Left renal pelvis (tissue), 4 donors: ENCODE measurements at places on chromosomes 12 and 14.

DNA sequence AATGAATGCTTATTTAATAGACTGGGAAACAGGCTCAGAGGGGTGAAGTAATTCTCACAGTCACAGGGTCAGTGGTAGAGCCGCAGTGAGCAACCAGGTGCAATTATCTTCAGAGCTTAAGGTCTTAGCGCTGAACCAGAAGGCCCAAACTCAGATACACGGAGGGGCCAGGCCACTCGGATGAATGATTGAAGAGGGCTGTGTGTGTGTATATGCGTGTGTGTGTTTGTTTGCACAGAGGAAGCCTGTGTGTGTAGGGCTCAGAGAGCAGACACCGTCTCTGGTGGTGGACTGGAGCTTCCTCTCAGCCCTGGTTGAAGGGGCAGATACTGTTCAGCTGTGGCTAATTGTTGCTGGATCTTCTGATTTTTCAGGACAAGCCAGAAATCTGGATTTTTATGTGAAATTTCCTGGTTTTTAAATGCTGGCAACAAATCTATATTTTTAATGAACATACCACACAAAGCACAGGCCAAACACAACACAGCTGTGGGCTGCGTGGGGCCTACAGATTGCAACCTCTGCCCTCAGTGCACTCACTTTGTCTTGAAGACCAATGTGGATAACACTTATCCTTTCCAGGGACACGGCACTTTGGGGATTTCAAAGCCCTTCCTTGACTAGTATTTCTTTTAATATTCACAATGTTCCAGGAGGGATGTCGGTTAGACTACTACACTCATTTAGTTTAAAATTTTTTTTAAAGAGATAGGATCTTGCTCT lies 94.5 kb upstream of the NRXN3 start:
- DNase-seq = no peak

GRCh38 chr14:22814941-22815713 lies at the start of gene SLC7A7:
TSS of gene SLC7A7 (minus strand) at chr14:22815435. CDS start at chr14:22813398, 2,037 bp downstream.
- no peak for DNase-seq

GRCh38 chr12:124098101-124098757 lies 125.2 kb downstream of the ZNF664 start:
- no peak for DNase-seq

- no peak for DNase-seq
Measured at GRCh38 chr14:26621807-26622560, 24.2 kb upstream of the NOVA1 start.

DNA sequence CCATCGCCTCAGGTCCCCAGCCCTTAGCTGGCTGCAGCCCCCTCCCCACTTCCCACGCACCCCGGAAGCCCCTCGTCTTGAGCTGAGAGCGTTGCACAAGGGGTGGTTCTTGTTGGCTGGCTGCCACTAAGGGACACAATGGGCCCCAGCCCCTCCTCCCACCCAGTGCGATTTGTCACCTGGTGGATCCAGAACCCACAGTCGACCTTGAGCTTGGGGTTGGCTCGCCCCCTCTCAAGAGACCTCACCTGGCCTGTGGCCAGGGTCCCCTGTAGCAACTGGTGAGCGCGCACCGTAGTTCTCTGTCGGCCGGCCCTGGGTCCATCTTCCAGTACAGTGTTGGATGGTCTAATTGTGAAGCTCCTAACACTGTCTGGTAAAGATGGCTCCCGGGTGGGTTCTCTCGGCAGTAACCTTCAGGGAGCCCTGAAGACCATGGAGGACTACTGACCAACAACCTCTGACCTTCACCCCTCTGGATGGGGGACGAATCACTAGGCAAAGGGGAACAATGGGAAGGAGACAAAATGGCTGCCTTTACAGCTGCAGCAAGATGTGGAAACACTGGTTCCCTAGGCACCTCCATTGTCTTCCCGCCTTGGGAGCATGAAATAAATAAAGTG lies 6.6 kb downstream of the PHB2 start:
- DNase-seq = no peak

- DNase-seq = no peak
Measured at GRCh38 chr12:27297566-27297965, 35.1 kb upstream of the BMAL2 start.

- DNase-seq = no peak
Measured at GRCh38 chr14:102138535-102138934, 1.2 kb upstream of the WDR20 start.

GRCh38 chr14:58060077-58060476 lies 91.9 kb downstream of the ARMH4 start:
- DNase-seq = no peak

DNA sequence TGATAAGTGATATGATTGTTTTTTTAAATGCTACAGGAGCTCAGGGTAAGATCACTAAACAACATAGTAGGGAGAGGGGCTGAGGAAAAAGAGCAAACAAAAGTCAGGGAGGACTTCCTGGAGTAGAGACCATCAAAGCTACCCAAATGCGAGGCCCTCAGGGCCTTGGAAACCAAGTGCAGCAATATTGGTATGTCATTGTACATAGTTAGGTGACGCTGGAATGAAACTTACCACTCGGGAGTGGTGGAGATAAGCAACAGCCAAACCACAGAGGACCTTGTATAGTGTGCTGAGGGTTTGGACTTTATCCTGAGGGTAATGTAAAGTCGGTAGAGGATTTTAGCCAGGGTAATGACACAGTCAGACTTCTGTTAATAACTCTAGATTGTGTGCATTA lies 13.8 kb downstream of the KITLG start:
- no peak for DNase-seq

DNA sequence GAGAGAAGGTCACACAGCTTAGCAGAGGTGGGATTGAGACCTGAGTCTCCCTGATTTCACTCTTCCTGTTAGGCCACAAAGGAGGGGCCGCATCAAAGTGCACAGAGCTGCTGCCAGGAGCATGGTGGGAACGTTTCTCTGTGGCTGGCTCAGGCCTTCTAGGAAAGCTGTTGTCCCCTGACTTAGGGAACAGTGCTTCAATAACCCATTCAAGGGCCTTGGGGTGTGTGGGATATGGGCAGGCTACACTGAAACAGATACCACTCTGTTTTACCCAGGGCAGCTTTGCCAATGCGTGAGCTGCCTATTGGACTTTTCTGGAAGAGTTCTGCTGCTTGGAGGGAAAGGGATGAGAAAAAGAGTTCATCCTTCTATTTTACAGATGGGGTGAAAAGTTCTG lies 110.0 kb downstream of the ADCK1 start:
- DNase-seq = no peak

- DNase-seq = no peak
Measured at GRCh38 chr12:45189766-45190403, 26.0 kb upstream of the ANO6 start.

GRCh38 chr12:113818833-113819232 lies 147.3 kb downstream of the RBM19 start:
- DNase-seq = no peak

DNA sequence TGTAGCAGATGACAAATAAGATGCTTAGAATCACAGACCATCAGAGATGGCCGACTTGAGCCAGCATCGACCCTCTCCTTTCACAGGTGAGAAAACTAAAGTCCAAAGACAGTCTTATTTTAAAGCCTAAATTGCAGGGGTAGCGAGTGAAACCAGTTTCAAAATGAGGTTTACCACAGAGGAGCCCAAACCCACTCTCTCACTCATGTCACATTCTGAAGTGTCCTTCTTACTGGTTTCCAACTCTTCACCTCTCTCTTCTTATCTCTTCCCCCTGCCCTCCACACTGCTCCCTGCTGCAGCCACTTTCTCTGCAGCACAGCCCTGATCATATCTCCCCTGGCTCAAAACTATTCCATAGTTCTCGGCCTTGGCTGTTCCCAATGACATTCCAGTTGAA lies 57.0 kb upstream of the NID2 start:
- DNase-seq = no peak

DNA sequence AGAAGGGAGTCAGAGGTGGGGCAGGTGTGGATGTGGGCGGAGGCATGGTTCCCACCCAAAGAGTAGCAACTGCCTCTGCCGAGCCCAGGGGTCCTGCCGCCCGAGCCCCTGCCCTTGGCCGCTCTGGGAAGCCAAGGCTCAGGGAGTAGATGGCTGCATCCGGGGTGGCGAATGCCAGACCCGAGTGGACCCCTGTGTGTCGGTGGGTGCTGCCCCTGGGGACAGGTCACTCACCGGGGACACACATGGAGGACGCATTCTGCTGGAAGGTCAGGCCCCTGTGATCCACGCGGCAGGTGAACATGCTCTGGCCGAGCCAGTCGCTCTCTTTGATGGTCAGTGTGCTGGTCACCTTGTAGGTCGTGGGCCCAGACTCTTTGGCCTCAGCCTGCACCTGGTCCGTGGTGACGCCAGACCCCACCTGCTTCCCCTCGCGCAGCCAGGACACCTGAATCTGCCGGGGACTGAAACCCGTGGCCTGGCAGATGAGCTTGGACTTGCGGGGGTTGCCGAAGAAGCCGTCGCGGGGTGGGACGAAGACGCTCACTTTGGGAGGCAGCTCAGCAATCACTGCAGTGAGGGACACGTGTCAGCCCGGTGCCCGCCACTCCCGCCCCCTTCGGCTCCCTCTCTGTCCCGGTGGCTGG lies 329.0 kb downstream of the TMEM121 start:
- no peak for DNase-seq

DNA sequence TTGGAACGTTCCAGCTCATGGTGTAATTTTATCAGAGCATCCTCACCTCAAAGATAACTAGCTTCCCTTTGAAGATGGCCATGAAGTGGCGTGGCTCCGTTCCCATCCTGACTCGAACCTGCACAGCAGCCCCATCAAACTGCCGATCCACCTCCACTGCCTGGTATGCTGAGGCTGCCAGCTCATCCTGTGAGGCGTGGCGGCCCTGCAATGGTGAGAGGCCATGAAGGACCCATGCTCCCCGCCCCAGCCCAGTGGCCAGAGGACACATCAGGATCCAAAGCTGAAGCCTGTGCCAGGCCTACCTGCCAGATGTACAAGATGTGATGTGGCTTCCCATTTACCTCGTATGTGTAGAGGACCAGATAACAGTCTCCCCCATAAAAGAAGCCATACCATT lies 11.2 kb downstream of the AVIL start:
- DNase-seq = no peak

DNA sequence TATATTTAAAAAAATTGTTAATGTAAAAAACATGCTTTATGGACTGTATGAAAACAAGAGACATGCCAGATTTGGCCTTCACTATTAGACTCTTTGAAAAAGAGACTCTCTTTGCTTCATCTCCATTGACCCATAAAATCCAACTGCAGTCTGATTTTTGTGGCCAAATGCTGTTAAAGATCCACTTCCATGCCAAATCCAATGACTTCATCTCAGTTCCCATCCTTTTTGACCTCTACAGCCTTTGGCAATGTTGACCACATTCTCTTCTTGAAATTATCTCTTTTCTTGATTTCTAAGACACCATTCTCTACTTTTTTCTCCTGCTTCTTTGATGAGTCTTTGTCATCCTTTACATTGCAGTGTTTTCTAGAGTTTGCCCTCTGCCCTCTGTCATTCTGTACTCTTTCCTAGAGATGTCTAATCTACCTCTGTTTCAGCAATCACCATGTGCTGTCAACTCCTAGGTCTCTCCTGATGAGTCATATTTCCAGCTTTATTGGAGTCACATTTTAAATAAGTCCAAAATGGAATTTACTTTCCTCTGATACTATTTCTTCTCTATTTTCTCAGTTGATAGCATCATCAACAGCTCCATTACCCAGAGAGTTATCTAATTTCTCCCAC lies 2.4 kb downstream of the TMPRSS12 start:
- no peak for DNase-seq

GRCh38 chr12:96985515-96986362 lies 78.7 kb downstream of the NEDD1 start:
- DNase-seq = no peak

DNA sequence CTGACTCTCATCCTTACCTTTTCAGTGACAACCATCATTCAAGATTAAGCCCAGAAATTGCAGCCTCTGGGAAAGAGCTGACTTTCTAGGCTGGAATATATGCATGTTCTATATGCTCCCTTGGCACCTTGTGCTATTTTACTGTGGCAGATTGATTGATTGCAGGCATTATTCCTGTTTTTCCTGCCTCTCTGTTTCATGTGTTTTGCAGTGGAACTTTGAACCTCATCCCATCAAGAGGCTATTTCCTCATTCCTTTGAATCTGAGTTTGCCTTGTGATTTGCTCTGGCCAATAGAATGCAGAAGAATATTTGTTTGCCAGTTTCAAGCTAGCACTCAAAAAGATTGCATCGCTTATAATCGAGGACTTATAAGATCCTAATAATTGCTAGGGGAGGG lies 174.8 kb upstream of the DCN start:
- no peak for DNase-seq

- no peak for DNase-seq
Measured at GRCh38 chr12:107296681-107297089, 203.3 kb upstream of the CRY1 start.

- no peak for DNase-seq
Measured at GRCh38 chr12:3667485-3667884, 85.4 kb downstream of the CRACR2A start.

- DNase-seq = no peak
Measured at GRCh38 chr14:102335163-102335562, 15.6 kb downstream of the ZNF839 start.

DNA sequence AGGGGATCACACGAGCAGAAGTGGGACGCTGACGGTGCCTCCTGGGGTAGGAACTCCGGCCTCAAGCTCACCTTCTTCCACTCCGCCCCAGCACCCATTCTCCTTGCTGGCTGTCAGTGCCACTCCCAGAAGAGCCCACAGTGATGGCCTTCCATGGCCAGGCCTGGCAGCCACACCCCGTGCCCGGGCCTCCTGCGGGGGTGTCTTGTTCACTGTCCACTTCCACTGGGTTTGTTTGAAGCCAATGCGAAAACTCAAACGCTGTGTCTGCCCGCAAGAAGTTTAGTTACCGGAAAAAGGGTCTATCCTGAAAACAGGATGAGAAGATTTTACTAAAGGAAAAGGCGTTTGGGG lies 38.1 kb downstream of the CCDC88C start:
- DNase-seq = no peak

- no peak for DNase-seq
Measured at GRCh38 chr14:93322929-93323599, 9.8 kb downstream of the BTBD7 start.

DNA sequence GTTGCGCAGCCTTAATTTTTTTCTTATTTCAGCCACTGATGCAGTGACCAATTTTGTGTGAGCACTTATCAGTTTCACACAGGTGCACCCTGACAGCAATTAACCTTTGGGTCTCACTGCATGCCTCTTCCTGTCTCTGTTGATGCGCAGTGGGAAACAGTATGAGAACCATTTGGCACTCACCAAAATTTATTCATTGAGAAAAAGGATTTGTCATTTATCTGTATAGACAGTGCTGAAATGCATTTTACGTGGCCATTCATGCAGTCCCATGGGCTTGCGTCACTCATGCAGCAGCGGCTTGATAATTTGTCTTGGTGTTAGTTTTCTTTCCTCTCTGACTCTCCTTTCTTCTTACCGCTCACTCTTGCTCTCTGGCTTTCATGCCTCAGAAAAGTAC lies 157.5 kb downstream of the C12orf75 start:
- DNase-seq = no peak

GRCh38 chr12:45674181-45674977 lies 55.1 kb upstream of the ARID2 start:
- DNase-seq = no peak

DNA sequence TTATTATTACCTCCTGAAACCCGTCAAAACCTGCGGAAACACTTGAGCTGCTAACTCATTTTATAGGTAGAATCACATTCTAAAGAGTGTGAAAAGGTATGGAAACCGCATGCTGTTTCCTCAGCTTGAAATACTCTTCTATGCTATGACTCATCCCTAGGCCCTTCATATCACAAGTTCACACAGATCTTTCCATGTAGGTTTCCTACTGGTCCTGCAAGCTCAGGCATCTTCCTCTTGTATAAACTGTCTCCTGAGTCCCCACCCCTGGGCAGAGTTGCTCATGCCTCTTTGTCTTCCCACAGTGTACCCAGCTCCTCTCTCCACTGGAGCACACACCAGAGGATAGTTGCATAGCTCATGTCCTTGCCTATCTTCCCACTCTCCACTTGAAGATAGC lies 84.7 kb downstream of the CMAS start:
- DNase-seq = no peak
